ENCODE measurements at places on chromosomes 12 and 14.
A peak's percentile ranks its signal among the peaks of the same experiment; 100 is the strongest.

GRCh38 chr12:71333418-71333817 is 106.2 kb upstream of the LGR5 start:
- no peak for DNase-seq

- no peak for DNase-seq
Measured at GRCh38 chr12:47206450-47207339, 126.9 kb upstream of the AMIGO2 start.

GRCh38 chr14:85308531-85309300 is 221.2 kb upstream of the FLRT2 start:
- no peak for DNase-seq

DNA sequence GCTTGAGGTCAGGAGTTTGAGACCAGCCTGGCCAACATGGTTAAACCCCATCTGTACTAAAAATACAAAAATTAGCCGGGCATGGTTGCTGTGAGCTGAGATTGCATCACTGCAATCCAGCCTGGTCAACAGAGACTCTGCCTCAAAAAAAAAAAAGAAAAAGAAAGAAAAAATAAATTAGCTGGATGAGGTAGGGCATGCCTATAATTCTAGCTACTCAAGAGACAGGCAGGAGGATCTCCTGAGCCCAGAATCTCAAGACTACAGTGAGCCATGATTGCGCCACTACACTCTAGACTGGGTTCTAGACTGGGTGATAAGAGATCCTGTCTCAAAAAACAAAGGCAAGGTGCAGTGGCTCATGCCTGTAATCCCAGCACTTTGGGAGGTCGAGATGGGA is 16.9 kb downstream of the PPP4R3A start:
- DNase-seq: no peak

- DNase-seq: no peak
Measured at GRCh38 chr12:24222968-24223367, 273.5 kb upstream of the SOX5 start.

- peak; percentile 6 for DNase-seq
Measured at GRCh38 chr14:103206836-103207387, 83.7 kb downstream of the TNFAIP2 start.

GRCh38 chr12:749751-750270 is 2.6 kb upstream of the WNK1 start:
- no peak for DNase-seq

DNA sequence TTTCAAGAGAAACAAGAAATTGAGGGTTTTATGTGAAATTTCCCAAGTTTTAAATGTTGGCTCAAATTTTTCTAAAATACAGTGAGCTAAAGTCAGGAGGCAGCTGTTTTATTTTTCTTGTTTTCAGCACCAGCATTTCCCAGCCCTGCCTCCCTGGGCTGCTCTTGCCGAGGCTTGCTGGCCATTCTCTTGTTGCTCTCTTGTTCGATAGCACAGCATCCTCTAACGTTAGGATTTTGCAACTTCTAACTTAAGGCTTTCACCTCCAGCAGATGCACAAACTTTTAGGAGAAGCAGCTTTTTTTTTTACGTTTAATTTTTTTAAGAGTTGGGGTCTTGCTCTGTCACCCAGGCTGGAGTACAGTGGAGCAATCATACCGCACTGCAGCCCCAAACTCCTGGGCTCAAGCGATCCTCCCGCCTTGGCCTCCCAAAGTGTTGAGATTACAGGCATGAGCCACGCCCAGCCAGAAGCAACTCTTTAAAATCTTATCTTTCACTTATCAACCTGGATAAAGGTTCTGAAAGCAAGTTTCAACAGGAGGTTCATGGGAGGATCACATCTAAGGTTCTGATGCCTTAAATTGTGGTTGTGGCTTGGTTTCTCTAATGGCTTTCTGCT is 40.2 kb downstream of the B4GALNT3 start:
- no peak for DNase-seq

- no peak for DNase-seq
Measured at GRCh38 chr12:30847259-30847658, 79.3 kb upstream of the TSPAN11 start.

DNA sequence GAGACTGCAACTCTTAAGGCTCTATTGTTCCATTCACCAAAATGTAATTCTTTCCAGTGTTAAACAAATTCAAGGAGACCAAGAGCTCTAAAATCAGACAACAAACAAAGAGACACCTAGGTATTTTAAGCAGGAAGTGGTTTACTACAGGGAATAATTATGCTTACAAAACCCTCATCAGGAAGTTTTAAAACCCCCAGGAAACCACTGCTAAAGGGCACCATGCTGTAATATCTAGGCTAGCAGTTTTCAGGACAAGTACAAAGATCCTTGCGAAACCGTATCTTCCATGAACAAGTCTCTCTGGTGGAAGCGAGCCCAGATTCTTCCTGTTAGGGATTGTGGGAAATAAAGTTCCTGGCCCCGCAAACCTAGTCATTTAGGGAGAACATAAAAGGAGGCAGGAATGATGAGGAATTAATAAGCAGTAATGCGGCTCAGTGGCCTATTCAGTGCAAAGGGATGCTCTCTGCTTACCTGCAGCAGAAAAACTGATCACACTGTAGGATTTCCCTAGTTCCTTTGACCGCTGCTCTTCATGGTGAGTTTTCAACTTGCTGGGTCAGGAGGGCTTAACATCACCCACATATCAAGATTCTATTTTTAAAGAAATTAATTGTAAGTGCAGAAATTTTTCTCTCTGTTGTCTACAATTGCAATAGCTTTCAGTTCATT is 42.8 kb downstream of the ACSM4 start:
- DNase-seq: no peak

Measured in fibroblast of skin of left biceps (primary cell).